ENCODE measurements at places on chromosomes 5 and 9.

- DNase-seq = no peak
Measured at GRCh38 chr5:119878712-119879111, 249.4 kb downstream of the FAM170A start.

DNA sequence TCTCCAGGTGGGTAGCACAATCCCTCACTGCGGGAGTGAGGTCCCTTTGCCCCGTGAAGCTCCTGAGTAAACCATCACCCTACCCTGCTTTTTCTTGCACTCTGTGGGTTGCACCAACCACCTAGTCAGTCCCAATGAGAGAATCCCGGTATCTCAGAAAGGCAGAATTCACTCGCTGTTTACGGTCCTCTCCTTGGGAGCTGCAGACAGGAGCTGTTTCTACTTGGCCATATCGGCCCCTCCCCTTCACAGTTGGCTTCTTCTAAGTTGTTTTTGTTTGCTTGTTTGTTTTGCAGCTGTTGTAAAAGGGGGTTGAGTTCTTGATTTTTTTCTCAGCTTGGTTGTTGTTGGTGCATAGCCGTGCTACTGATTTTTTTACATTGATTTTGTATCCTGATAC lies 237.0 kb upstream of the RASA1 start:
- DNase-seq = no peak

DNA sequence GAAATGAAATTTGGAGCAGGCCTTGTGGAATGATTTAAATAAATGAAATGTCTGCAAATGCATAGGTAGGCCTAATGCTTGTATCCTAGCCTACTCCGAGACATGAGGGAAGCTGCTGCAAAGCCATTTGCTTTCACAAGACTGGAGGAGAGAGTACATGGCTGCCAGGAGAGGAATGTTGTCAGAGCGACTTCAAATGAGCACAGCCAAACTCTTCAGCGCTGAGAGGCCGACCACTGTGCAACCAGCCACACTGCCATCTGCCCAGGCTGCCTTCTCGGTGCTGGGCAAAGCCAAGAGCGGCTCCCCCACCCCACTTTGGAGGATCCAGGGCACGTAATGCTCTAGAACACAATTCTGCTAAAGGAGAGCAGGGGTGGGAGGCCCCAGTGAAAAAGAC lies 122.6 kb downstream of the RASEF start:
- DNase-seq = no peak

GRCh38 chr9:37471942-37472684 lies 6.9 kb upstream of the ZBTB5 start:
- DNase-seq = no peak

GRCh38 chr9:109320331-109320741 lies 523 bp downstream of the EPB41L4B start:
- no peak for DNase-seq

DNA sequence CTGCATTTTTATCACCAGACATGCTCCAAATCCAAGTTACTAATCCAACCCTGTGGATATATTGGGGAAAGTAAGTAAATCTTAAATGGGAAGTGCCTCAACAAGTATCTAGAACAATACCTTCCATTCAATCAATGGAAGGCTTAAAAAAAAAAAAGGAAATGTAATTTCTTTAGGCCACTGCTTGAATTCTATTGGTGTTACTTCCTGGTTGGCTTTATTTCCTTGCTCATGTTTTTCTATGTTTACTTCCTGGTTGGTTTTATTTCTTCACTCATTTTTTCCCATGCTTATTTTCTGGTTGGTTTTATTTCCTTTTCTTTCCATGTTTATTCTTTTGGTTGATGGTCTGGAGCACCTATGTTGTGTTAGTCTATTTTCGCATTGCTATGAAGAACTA lies 363.9 kb downstream of the KDM4C start:
- DNase-seq = no peak

DNA sequence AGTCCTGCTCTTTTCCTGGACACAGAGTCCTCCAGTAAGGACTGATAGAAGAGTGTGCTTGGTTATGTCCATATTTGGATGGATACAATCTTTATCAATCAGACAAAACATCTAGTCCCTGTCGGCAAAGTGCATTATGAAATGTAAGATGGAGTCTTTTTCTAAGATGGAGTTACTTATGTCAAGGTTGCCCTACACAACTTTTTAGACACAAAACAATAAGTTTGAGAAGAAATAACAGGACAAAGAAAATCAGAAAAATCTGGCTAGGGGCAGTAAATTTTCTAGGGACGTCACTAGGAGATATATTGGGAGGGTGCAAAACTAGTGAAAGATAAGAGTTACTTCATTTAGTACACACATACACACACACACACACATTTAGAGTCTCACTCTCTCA lies 23.3 kb upstream of the SUB1 start:
- no peak for DNase-seq

DNA sequence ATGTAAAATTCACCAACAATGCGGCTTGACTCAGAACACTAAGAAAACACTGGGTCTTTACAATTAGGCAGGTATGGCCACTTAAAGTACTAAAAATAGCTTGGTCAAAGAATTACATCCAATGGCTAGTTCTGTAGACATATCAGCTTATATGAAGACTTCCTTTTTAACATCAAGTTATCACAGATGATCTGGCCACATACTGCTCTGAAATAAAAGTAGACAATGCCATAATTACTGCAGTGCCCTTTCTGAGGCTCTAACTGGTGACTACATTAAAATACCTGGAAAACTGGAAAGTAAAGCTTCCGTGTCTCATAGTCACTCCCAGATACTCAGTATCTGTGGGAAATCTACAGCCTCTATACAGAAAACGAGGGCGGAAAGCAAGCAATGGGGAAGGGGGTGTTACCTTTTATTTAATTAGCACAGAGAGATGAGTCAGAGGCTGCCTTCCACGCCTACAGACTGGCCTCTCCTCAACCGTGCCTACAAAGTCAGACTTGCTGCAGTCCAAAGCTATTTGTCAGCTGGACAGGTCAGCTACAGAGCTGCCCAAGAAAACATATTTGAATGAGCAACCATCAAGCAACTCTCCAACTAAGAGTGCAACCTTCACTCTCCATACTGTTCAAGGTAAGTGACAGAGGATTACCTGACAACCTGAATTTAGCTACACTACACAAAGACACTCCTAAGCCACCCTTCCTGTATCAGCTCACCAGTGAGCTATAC lies 8.7 kb downstream of the SERINC5 start:
- no peak for DNase-seq

DNA sequence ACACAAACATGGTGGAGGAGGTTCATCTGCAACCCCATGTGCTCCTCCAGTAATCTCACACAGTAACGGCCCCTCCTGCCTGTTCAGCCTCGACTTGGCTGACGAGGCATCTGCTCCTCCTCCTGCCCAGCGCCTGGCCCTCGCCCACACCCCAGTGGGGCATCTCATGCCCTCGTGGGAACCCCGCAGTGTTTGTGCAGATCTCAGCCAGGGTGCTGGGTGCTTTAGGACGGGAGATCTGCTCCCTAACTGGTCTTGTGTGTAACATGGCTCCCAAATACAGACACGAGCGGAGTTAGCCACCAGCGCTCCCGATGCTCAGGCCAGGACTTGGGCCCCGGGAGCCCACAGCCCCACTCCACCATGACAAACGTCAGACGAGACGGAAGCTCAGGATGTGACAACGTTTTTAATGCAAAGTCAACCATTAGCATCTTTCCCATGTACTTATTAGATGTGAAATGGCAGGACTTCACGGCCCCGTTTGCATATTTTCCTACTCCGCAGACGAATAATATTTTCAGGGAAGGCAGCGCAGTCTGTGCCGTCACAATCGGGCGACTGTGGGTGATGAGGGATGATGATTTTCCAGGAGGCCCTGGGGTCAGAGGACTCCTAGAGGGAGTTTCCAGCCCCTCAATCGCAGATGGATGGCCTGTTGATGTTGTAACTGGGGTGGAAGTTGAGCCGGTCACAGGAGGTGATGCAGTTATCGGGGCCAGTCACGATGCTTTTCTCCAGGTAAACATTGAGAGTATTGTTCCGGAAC lies 5.5 kb upstream of the MRPS2 start:
- no peak for DNase-seq

DNA sequence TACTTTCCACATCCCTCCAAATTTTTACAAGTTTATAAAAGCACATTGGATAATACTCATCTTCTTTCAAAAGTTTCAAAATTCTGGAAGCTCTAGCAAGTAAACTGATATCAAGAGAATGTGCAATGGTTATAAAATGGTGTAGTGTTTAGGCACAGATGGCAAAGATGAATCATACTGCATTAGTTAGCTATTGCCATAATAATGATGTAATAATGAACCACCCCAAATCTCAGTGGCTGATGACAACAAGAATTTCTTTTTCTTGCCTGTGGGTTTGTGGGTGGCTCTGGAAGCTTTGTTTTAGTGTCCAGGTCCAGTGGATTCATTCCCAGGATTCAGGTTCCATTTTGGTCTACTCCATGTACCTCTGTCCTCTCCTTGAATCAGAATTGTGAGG lies 319.0 kb downstream of the BRINP1 start:
- no peak for DNase-seq

GRCh38 chr9:68999393-69000105 lies 14.4 kb downstream of the PRKACG start:
- DNase-seq = peak; percentile 51

- no peak for DNase-seq
Measured at GRCh38 chr5:9596824-9597223, 33.3 kb downstream of the TAS2R1 start.

DNA sequence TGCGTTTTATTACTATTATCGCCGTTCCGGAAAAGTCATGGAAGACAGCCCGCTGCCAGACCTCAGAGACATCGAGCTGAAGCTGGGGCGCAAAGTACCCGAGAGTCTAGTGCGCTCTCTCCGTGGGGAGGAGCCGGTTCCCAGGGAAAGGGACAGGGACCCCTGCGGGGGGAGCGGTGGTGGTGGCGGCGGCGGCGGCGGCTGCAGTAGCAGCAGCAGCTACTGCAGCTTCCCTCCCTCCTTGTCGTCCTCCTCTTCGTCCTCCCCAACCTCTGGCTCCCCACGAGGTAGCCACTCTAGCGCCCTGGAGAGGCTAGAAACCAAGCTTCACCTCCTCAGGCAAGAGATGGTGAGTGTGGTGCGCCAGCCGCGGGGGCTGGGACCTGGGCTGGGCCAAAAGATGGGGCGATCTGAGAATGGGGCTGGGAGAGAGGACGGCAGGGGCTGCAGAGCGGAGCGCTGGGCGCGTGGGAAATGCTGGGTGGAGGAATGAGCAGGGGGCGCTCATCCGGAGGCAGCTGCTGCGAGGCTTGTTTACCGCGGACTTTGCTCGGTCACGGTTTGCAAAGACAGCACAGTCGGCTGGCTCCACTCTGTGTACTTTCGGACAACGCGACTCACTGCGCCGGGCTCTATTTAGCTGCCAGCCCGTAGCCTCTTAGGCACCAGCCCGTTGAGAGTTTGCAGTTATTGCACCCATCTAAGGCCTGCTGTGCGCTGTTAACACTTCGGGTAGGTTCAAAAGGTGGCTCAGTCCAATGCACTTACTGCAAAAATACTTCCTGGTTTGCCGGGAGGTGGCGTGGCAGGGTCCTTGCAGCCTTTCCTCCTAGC lies 1.1 kb downstream of the LURAP1L start:
- DNase-seq = no peak

- no peak for DNase-seq
Measured at GRCh38 chr9:94922098-94922607, 195.7 kb downstream of the AOPEP start.

DNA sequence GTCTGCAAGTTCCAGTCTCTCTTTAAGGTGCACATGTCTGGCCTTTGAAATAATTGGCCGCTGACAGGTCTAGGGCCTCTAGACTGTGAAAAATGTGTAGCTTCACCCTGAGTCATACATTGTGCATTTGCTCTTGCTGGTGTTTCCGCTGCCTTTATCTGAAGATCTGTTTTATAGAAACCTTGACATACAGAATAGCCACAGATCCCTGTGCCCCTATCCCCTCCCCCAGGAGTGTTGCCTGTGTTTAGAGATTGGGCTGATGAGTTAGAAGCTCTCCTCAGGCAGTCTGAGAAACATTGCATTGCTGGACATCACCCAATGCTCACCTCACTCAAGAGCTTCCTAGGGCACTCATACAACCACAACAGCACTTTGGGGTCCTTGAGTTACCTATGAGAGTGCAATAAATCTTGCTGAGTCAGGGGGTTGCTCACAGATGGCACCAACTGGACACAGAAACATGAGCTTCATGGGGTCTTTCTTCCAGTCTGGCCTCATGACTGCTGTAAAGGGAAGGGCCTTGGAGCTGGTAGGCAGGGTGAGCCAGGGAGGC lies 3.8 kb upstream of the ZNF782 start:
- DNase-seq = no peak

DNA sequence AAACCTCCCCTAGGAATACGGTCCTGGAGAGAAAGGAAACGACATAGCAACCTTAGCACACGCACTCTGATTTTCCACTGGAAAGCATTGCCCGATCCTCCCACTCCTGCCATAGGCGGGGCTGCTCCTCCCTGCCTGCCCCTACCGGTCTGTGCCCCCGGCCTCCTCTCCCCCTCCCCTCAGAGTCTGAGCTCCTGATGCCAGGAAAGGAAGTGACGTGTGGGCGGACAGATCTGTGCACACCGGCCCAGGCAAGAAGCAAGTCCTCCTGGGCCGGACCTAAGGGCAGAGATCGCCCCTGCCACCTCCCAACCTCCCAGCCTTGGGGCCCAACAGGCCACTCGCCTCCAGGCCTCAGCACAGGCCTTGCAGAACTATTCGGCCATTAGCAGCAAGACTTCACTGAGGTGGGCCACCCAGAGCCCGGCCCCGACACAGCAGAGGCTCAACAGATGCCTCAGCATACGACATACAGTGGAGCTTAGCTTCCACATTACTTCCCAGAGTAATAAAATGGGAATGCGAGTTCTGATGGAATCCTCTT lies 7.2 kb downstream of the NINJ1 start:
- no peak for DNase-seq

GRCh38 chr9:109629615-109630014 lies 131.5 kb upstream of the PTPN3 start:
- DNase-seq = no peak

DNA sequence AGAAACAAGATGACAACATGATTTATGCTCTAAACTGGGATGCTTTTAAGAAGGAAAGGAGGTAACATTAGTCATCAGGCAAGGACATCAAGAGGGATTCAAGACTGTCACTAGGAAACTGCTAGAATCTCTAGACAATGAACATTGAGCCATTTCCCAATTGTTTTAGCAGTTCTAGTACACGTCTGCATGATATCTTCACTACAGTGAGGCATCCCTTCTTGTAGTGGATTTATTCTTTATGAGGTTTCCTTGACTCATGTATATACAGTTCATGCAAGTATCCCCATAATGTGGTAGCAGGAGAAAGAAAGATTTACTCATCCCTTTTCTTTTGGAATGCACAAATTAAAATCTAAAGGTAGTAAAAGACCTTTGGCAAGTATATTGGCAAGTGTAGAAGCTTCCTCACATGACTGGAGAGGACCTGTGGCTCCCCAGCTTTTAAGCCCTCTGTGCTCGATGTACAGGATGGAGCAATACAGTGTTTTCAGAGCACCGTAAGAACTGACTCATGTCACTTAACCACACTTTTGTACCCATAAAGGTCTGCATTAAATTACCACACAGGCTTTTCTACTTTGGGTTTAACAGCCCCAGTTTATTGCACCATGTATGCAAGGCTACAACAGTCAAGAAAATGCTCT lies 335.9 kb downstream of the SEMA5A start:
- DNase-seq = no peak

DNA sequence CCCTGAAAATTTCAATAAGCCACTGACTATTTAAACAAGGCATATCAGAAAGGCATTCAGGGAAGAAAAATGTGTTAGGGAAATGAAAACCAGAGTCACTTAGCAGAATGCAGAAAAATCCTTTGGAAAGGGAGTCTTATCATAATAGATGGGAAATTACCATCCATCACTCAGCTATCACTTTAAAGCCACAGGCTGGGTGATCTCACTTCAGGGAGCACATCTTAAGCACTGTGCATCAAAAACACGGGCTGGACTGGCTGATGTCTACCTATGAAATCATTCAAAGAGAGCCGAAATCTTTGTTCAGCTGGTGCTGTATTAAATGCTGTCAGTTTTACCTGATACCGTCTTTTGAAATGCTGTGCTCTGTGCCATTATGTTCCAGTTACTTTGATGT lies 73.5 kb downstream of the C9orf57 start:
- DNase-seq = no peak
